Breast epithelium (tissue), 4 donors: ENCODE measurements at places on chromosomes 6 and 20.
A peak's percentile ranks its signal among the peaks of the same experiment; 100 is the strongest.

GRCh38 chr6:159826968-159827647 is 27.0 kb downstream of the PNLDC1 start:
- no peak for DNase-seq
- peaks cover 2% of the 10 kb centered on the region for H3K27me3 ChIP-seq
- no peak overlapping the region for H3K27ac ChIP-seq
- H3K4me3 ChIP-seq: no peak overlapping the region
- H3K36me3 ChIP-seq: no peaks in the 10 kb centered on the region

GRCh38 chr6:170233286-170234205 is 57.3 kb downstream of the DLL1 start:
- no peak overlapping the region for H3K4me3 ChIP-seq
- no peaks in the 10 kb centered on the region for H3K27me3 ChIP-seq
- H3K4me1 ChIP-seq: no peaks in the 10 kb centered on the region
- H3K27ac ChIP-seq: no peak overlapping the region

- H3K4me1 ChIP-seq: no peaks in the 10 kb centered on the region
- no peaks in the 10 kb centered on the region for H3K36me3 ChIP-seq
- H3K27ac ChIP-seq: no peak overlapping the region
- no peaks in the 10 kb centered on the region for H3K27me3 ChIP-seq
Observed at GRCh38 chr6:126914172-126914571, 204.3 kb upstream of the RSPO3 start.

DNA sequence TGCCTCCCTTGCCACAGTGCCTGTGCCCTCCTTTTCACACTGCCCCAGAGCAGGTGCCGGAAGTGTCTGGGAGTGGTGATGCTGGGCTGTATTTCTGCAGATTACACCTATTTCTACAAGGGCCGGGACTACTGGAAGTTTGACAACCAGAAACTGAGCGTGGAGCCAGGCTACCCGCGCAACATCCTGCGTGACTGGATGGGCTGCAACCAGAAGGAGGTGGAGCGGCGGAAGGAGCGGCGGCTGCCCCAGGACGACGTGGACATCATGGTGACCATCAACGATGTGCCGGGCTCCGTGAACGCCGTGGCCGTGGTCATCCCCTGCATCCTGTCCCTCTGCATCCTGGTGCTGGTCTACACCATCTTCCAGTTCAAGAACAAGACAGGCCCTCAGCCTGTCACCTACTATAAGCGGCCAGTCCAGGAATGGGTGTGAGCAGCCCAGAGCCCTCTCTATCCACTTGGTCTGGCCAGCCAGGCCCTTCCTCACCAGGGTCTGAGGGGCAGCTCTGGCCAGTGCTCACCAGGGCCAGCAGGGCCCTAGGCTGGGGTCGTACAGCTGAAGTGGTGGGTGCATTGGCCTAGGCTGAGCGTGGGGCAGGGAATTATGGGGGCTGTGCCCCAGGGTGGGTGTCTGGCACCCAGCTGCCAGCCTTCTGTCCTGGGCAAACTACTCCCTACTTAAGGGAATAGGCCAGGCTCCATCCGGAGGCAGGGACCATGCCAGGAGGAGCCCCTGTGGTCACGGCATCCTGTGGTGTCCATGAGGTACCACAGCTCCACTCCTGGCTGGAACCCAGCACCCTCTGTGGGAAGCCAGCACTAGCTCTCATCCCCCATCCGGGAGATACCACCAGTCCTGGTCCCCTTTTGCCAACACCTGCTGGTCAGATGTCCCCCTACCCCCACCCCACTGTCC is 3.5 kb downstream of the MMP24OS start:
- H3K27ac ChIP-seq: peak overlapping the region; percentile 10
- H3K4me1 ChIP-seq: no peaks in the 10 kb centered on the region
- H3K27me3 ChIP-seq: no peaks in the 10 kb centered on the region
- H3K4me3 ChIP-seq: no peak overlapping the region
- DNase-seq: no peak
- H3K36me3 ChIP-seq: peaks cover 5% of the 10 kb centered on the region

GRCh38 chr6:12605888-12606345 is 110.7 kb upstream of the PHACTR1 start:
- H3K27me3 ChIP-seq: no peaks in the 10 kb centered on the region
- no peaks in the 10 kb centered on the region for H3K4me1 ChIP-seq
- H3K27ac ChIP-seq: no peak overlapping the region
- H3K4me3 ChIP-seq: no peak overlapping the region

GRCh38 chr6:56430629-56431600 is 183.5 kb upstream of the COL21A1 start:
- no peak overlapping the region for H3K4me3 ChIP-seq
- no peaks in the 10 kb centered on the region for H3K4me1 ChIP-seq
- DNase-seq: no peak
- H3K27me3 ChIP-seq: no peaks in the 10 kb centered on the region

GRCh38 chr6:165679326-165679725 is 16.3 kb upstream of the PDE10A start:
- H3K4me3 ChIP-seq: no peak overlapping the region
- H3K4me1 ChIP-seq: no peaks in the 10 kb centered on the region
- H3K36me3 ChIP-seq: no peaks in the 10 kb centered on the region
- no peak for DNase-seq

DNA sequence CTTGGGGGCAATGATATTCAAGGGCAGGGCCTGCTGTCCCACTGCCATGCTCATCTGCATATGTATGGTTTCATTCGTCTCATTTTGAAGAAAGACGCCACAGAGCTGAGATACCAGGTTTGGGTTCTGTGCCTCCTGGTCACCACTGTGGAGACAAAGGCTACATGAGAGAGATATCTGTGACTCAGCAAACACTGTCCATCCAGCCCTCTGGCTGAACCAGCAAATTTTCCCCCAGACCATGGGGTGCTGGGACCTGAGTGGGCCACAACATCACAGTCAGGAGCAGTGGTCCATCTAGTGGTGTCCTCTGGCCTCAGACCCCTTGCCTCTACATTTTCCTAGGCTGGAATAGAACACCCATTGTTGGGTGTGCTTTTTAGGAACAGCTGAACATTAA is at the start of gene MAS1L:
Gene MAS1L, minus strand, starts transcription at position 297 of the 400 bp plus-strand sequence. Its CDS starts 54 bp downstream, at position 243.
- no peak within 1 kb of the TSS for H3K27ac ChIP-seq
- no peak for DNase-seq

- H3K4me3 ChIP-seq: no peak overlapping the region
- no peaks in the 10 kb centered on the region for H3K36me3 ChIP-seq
- no peaks in the 10 kb centered on the region for H3K4me1 ChIP-seq
- no peak for DNase-seq
- no peak overlapping the region for H3K27ac ChIP-seq
- H3K27me3 ChIP-seq: no peaks in the 10 kb centered on the region
Observed at GRCh38 chr6:31252625-31253024, 19.3 kb downstream of the HLA-C start.

DNA sequence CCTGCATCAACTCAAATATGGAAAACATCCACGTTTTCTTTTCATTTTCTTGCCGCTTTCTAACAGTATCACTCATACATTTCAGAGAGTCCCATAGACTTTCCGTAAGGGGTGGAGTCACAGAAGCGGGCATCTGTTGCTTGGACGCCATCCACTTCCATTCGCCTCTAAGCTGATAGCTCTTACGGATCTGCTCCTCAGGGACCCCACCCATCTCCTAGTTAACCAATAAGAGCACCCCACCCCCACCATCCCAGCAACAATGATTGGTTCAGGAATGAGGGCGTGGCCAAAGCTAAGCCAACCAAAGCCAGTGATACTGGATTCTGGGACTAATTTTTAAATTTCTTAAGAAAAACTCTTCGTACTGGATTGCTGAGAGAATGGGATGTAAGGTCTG is 42.4 kb downstream of the SLC2A10 start:
- no peak overlapping the region for H3K27ac ChIP-seq
- no peaks in the 10 kb centered on the region for H3K36me3 ChIP-seq
- H3K27me3 ChIP-seq: no peaks in the 10 kb centered on the region

GRCh38 chr6:142635130-142635529 is 309.8 kb downstream of the HIVEP2 start:
- H3K27ac ChIP-seq: no peak overlapping the region
- no peak overlapping the region for H3K4me3 ChIP-seq
- no peaks in the 10 kb centered on the region for H3K4me1 ChIP-seq
- no peaks in the 10 kb centered on the region for H3K36me3 ChIP-seq

DNA sequence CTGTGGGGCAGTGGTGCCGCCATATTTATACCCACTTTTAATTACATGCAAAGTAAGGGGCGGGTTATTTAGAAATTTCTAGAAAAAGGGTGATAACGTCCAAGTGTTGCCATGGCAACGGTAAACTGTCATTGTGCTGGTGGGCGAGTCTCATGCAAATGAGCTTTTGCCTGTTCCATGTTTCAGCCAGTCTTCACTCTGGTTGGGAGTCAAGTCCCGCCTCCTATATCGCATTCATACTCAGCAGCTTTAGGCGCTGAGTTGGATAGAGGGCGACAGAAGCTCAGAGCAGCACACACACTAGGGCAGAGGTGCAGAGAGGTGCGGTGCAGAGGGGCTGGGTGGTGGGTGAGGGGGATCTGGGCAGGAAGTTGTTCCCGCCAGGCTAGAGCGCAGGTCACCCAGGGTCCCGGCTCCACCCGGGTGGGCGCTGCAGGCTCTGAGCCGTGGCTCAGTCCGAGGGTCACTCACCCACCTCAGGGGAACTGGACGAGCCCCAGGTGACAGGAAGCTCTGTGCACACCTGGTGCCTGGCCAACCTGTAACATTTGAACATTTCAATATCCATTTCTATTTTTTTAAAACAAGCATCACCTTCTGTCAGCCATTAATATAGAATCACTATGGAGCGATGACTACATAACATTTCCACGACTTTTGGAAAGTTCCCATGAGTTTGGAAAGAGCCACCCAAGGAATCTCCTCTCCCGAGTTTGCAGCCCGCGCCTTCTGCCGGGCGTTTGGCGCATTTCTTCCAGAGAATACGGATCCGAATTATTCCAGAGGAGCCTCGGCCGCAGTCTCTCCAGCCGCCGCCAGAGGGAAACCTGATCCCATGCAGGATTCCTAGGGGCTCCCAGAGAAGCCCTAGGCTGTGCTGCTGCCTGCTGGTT is 89.1 kb upstream of the PHACTR3 start:
- H3K4me1 ChIP-seq: no peaks in the 10 kb centered on the region
- no peak overlapping the region for H3K4me3 ChIP-seq
- peak; percentile 27 for DNase-seq
- no peaks in the 10 kb centered on the region for H3K36me3 ChIP-seq
- H3K27ac ChIP-seq: no peak overlapping the region
- H3K27me3 ChIP-seq: peaks cover 42% of the 10 kb centered on the region

GRCh38 chr6:135506270-135506997 is 8.9 kb upstream of the AHI1 start:
- DNase-seq: no peak
- no peak overlapping the region for H3K4me3 ChIP-seq
- H3K36me3 ChIP-seq: no peaks in the 10 kb centered on the region
- H3K27me3 ChIP-seq: no peaks in the 10 kb centered on the region
- no peak overlapping the region for H3K27ac ChIP-seq
- no peaks in the 10 kb centered on the region for H3K4me1 ChIP-seq

GRCh38 chr6:97909380-97909779 is 626.4 kb upstream of the MMS22L start:
- H3K27ac ChIP-seq: no peak overlapping the region
- no peaks in the 10 kb centered on the region for H3K4me1 ChIP-seq
- H3K4me3 ChIP-seq: no peak overlapping the region
- no peaks in the 10 kb centered on the region for H3K27me3 ChIP-seq
- no peaks in the 10 kb centered on the region for H3K36me3 ChIP-seq

GRCh38 chr6:99589290-99589672 is 17.4 kb upstream of the PRDM13 start:
- H3K27me3 ChIP-seq: peaks cover 3% of the 10 kb centered on the region
- no peak for DNase-seq

DNA sequence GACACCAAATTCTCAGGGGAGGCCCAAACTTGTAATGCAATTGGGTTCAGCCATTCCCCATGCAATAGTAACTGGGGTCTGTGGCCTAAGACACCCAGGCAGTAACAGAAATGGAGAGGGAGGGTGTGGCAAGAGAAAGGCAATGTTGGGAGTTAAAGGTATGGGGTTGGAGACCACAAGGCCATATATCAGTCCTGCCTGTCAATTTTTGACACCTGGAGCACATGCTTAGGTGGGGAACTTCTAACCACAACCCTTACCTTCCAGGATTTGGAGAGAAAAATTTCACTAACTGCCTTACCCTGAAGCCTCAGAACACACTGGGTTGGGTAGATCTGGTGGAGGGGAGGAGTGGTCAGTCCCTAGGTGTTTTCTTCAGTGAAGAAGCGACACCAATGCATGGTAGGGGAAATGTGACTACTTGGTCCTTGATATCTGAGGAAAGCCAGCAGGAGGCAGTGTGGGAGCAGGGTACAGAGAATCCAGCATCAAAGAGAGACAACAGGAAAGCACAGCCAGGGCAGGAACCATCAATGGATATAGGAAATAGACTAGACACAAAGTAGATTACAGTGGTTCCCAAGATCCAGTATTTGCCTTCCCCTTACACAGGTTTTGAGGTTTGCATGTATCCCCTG is 6.8 kb upstream of the USP49 start:
- H3K36me3 ChIP-seq: no peaks in the 10 kb centered on the region
- DNase-seq: no peak
- no peak overlapping the region for H3K4me3 ChIP-seq
- H3K27ac ChIP-seq: no peak overlapping the region
- no peaks in the 10 kb centered on the region for H3K4me1 ChIP-seq

DNA sequence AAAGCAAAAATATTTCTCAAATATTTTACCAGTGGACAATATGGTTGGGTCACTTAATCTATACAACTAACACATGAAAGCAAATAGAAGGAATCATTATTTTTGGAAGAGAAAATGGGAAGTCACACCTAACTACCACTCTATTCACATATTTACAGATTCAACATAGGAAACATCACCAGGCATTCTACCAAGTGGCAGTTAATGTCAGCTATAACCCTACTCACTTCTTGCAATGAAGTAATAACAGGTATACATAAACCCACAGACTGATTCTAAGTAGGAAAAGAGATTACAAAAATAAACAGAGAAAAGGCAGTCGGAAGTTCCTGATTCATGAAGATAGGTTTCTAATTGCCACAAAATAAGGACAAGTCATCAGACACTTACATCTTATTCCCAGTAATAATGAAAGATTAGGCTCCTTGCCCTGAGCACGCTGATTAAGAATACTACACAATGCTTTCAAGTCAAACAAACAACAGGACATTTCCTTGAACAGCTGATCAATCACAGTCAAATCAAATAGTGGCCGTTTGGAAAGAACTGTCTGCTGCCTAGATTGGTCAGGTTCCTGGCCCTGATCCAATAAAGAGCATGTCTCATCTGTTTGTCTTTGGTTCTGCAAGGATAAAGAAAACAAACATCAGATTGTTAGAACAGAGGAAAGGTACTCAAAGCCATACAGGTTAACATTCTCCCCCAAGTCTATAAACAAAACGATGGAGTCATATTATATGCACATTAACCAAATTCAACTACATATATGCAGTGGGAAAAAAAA is 79.2 kb upstream of the PLN start:
- no peaks in the 10 kb centered on the region for H3K4me1 ChIP-seq
- no peak overlapping the region for H3K27ac ChIP-seq
- no peak for DNase-seq
- H3K4me3 ChIP-seq: no peak overlapping the region
- no peaks in the 10 kb centered on the region for H3K36me3 ChIP-seq
